NCI-H460 (cell line): ENCODE measurements at places on chromosomes 2 and 18. TPM values are rescaled to one million over a fixed set of nuclear protein-coding genes. Genes with fewer than 3 reads are reported as not detected.

Gene CFAP65
- not detected in 2 replicates for total RNA-seq

Gene SCN1A
- 0.05 TPM in 1 of 2 replicates, not detected in the other for total RNA-seq

Gene LRP2
- total RNA-seq: 0.07 and 0.20 TPM in 2 replicates

Gene ANKRD39
- 13.2 and 15.1 TPM in 2 replicates for total RNA-seq

Gene PUS10
- total RNA-seq: 8.2 and 10.2 TPM in 2 replicates

Gene LYPD1
- 32.4 and 34.4 TPM in 2 replicates for total RNA-seq

Gene DSG4
- not detected in 2 replicates for total RNA-seq

Gene ARMC9
- total RNA-seq: 8.9 TPM in 2 replicates

Gene FEV
- total RNA-seq: not detected in 2 replicates
